ENCODE measurements at places on chromosomes 16 and 17.

DNA sequence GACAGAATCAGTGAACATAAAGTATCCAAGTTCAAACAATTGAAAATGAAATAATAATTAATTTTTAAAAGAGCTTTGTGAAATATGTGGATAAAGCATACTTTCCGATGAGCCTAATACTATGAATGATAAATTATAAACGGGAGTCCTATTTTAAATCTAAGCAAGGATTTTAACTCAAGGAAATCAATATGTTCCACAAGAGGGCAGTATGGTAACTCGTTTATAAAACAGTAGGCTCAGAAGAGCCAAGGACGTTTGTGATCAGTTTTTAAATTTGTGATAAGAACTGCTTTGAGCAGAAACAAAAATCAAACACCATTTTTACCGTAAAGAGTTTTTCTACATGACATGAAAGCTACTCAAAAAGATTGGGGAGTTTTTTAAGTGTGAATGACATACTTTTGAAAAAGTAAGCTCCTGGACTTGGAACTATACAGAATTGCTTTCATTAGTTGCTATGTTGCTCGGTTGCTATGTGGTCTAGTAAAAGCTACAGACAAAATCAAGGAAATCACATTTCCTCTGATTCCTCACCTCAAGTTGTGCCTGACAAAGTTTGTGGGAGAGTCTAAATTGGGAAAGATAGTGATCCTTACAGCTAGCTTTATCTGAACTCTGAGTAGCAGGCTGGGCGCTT is 11.8 kb upstream of the TEKT1 start:
- no peak for DNase-seq

- DNase-seq, result no peak
Observed at GRCh38 chr17:12619459-12620199, 46.1 kb upstream of the MYOCD start.

- peak; percentile 27 for DNase-seq
Observed at GRCh38 chr16:12801511-12802042, 2.1 kb downstream of the CPPED1 start.

- DNase-seq, result no peak
Observed at GRCh38 chr17:10556301-10557005, 7.0 kb upstream of the MYH2 start.

- peak; percentile 52 for DNase-seq
Observed at GRCh38 chr16:1984347-1985225, 593 bp downstream of the GFER start.

DNA sequence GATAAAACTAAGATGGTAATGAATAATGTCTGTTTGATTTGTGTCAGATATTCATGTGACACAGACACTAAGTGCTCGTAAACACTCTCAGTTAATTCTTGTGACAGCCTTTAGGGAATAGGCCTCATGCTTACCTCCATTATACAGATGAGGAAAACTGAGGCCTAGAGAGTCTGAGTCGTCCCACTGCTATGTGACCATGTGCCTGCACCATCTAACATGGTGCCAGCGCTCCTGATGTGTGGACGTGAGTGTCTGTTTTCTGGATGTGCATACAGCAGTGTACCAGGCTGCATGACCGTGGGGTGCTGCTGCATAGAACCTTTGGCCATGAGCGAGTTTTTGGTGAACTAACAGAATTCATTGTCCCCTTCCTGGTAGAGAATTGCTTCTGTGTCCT is 61.8 kb downstream of the MPRIP start:
- no peak for DNase-seq

DNA sequence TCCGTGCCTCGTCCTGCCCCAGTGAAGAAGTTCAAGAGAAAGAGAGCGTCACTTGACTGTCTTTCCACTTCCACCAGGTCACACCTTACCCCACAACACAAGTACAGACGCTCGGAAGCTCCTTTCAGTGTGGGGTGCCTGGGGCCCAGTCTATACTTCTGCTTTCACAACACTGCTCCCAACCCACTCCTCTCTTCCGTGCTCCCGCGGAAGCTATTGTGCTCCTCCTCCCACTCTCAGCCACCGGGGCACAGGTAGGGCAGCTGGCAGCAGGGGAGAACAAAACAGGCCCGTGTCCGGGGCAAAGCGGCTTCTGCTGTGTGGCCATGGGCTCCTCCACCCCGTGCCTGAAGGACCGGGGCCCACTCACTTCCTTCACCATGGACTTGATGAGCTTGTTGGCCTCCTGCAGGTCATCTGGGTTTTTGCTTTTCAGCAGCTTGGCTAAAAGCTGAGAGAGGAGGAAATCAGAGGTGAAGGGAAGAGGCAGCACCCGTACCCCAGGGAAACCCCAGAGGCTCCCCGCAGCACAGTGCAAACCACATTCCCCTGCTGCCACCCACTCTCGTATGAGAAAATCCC is 18.9 kb downstream of the GGA3 start:
- DNase-seq, result no peak

DNA sequence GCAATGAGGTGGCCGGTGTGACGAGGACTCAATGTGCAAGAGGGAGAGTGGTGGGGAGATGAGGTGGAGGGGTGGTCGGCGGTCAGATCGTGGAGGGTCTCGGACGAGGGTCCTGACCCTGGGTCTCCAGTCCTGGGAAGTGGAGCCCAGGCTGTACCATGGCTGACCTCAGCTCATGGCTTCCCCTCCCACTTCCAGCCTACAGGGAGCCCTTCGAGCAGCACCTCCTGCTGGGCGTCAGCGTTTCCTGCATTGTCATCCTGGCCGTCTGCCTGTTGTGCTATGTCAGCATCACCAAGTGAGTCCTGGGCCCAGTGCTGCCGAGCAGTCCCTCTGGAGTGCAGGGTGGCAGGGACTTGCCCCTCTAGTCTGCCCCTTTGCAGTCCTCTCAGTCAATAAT is 41.8 kb downstream of the IL4R start:
- peak; percentile 78 for DNase-seq

- DNase-seq, result no peak
Observed at GRCh38 chr16:20612551-20613480, 36.6 kb upstream of the ACSM2B start.

DNA sequence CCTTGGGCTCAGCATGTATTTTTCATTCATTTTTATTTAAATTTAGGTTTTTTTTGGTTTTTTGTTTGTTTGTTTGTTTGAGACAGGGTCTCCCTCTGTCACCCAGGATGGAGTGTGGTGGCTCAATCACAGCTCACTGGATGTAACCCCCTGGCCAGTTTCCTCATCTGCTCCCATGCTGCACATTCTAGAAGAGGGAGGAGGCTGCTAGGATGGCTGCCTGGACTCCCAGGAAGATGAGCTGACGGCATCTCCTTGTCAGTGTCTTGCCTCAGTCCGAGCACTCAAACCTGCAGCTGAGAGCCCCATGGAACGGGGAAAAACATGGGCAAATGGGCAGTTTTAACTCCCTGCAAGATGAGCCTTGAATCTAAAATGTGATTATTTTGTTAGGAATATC is 7.5 kb downstream of the MEAK7 start:
- DNase-seq, result no peak

GRCh38 chr16:14569213-14569612 is 60.8 kb downstream of the PARN start:
- no peak for DNase-seq

DNA sequence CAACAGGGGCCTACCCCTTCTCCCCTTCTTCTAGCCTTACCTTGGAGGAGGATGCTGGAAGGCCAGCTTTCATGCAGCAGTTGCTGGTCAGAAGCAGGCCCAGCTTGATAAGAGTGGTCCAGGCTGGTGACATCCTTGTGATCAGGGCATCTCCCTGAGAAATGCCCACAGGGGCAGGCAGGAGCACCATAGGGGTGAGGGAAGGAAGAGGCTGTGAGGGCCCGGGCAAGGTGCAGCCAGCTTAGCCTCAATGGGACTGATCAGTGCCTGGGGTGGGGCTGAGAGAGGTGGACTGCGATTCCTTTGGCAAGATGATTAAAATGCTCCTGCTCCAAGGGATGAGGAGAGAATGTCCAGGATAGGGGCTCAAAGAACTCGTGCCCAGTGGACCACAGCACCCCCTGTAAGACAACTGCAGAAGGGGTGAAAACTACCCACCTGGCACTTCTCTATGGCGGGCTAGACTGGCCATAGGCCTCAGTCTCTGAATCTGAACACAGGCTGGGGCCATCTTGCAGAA is 9.5 kb upstream of the GALK1 start:
- peak; percentile 41 for DNase-seq

DNA sequence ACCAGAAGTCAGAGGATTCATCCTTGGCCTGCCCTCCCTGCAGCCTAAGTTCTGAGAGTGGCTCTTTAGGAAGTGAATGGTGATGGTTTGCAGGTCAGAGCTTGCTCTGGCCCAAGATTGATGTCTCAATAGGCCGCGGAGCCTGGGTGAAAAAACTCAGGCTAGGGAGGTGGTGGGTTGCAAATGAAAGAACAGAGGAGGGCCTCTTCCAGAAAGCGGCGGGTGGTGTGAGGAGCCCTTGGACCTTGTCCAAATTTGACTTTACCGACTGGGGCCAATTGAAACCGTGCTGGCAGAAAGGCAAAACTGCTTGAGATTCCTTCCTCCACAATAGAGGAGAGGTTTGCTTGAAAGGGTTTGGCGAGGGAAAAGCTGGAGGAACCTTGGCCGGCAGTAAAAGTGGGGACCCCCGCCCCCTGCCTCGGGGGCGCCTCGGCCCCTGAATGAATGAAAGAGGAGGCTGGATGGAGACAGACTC is 331.3 kb downstream of the SEC14L1 start:
- DNase-seq, result peak; percentile 61

DNA sequence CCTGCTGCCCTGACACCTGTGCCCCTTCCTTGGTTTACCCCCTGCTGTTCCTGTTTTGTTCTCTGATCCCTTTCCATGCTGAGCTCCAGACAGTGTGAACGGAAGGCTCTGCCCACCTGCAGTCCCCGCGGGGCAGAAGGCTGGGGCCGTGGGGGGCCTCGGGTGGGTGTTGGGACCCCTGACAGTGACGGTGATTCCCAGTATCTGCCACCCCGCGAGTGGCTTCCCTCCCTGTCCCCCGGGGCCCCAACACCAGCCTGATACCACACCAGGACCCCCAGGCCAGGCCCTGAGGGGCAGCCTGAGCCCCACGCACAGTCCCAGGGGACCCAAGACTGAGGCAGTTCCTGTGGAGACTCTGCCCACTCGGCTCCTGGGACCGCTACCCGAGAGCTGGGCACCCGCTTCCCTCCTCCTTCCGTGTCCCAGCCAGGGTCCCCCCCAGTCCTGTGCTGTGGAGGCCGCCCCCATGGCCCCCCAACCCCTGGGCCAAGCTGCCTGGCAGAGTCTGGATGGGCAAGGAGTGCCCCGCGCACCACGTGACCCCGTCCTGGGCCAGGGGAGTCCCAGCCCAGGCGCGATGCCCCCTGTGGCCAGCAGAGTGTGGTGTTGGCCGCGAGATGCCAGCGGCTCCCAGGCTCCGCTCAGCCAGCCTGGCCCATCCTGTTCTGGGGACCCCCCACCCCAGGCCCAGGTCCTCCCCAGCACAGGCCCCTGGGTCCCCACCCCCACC is 10.0 kb upstream of the C1QTNF8 start:
- peak; percentile 74 for DNase-seq

- DNase-seq, result peak; percentile 17
Observed at GRCh38 chr17:58577696-58578095, 63.3 kb upstream of the MTMR4 start.

DNA sequence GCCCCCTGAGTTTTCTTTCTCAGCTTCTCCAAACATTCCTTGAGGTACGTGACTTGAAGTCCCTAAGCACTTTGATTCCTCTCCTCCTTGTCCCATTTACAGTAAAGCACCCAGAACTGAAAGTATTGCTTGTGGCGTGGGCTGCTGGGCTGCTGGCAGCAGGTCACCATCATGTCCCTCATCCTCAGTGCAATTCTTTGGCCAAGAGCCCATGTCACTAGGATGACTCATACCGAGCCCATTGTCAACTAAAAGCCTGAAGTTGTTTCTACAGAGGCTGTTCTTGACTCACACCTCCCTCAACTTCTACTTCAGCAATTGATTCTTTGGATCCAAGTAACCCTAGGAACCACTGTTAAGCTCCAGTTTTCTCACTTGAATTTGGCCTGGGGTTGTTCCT is 54.3 kb downstream of the KPNA2 start:
- no peak for DNase-seq

GRCh38 chr16:10343124-10343760 is 42.6 kb upstream of the ATF7IP2 start:
- DNase-seq, result no peak

DNA sequence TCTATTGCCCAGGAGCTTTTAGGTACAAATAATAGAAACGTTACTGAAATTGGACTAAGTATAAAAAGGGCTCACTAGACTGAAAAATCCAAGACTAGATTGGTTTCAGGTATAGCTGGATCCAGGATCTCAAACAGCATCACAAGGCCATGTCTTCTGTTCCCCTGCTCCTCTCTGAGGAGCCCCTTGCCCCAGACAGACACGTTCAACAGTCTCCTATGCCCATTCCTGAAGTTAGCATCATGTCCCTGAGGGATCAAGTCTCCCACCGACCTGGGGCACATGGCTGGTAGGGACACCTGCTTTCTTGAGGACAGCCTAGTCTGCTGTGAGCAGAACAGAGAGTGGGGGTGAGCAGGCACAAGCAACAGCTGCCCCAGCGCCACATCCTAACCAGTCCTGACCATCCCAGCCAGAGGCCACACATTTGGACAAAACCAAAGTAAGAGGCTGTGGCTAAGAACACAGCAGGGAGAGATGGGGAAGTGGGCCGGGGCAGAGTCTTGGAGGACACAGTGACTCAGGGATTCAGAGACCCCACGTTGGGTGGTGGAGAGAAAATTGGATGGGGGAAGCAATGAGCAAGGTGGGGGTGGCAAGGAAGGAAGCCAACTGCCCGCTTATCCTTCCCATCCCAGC is 10.5 kb upstream of the MMP2 start:
- DNase-seq, result no peak

GRCh38 chr17:54813896-54814295 is 86.8 kb upstream of the TOM1L1 start:
- DNase-seq, result peak; percentile 23

- no peak for DNase-seq
Observed at GRCh38 chr17:70314506-70314905, 145.2 kb downstream of the KCNJ2 start.
